ENCODE measurements at places on chromosomes 4 and X.

DNA sequence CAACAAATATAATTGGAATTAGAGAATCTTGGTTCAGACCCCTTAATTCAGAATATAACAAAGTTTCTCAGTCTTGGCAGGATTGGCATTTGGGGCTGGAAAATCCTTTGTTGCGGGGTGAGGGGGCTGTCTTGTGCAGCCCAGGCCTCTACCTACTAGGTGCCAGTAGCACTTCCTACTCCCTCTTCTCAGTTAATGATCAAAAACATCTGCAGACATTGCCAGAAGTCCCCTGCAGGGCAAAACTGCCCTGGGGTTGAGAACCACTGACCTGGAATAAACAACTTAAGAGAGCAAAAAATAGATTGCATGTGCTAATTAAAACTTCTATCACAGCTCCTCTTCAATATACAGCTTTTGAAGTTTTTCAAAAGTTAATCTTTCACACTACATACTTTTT, 36.7 kb upstream of the CXorf38 start:
- no peak for DNase-seq

GRCh38 chrX:48999030-48999429, 3.0 kb downstream of the GRIPAP1 start:
- DNase-seq, result no peak

GRCh38 chrX:10971176-10971575, 140.0 kb upstream of the HCCS start:
- DNase-seq, result no peak

GRCh38 chr4:86895692-86896488, 3.7 kb upstream of the C4orf36 start:
- DNase-seq, result no peak

GRCh38 chr4:180798036-180798577, 1445.1 kb upstream of the TENM3 start:
- no peak for DNase-seq

DNA sequence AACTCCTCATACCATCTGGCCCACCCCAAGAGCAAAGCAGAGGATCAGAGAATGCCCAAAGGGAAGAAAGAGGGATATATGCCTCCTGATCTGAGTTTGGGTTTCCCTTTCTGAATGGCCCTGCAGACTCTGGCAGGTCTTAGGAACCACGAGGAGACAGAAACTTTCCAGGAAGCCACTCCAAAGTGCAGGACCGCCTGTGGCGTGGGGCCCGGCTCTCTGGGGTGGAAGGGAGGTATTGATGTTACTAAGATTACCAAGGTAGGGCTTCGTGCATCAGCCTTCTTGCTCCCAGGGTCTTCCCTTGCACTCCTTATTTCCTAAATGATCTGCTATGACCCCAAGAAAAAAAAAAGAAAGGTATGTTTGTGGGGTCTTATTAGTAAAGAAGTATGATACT, 41.9 kb upstream of the SPRY1 start:
- no peak for DNase-seq
